ENCODE measurements at places on chromosomes 3 and 15. TPM values are rescaled to one million over a fixed set of nuclear protein-coding genes. Genes with fewer than 3 reads are reported as not detected.

GRCh38 chr15:83654379-83655236, 685 bp downstream of the ADAMTSL3 start:
- DNase-seq, result no peak

DNA sequence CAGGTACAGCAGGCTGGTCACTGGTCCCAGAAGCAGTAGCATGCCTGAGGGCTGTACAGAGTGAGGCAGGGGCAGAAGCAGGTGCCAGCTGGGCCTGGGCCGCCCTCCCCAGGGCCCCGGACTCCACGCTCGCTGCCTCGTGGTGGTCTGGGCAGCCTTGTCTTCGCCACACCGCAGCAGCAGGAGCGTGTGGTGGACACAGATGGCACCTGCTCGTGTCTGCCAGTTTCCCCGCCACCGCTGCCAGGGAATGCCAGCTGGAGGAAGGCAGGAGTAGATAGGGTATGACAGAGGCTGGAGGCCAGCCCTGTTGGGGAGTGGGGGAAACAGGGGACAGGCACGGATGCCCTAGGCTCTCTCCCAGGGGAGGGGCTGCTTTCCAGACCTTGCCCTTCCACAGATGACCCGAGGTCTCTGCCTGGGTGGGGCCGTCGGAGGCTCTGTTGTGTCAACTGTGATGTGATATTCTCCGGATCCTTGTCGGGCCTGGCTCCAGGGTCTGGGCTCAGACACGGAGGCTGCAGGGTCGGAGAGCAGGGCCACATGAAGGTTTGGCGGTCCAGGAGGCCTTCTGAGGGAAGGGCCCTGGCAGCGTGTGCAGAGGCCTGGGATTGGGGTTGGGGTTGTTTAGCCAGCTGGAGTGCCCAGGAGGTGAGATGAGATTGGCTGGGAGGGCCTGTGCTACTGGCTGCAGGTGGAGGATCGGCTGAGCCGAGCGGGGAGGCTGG, 33.6 kb downstream of the GOLGA6L10 start:
- DNase-seq, result no peak

GRCh38 chr3:195056506-195056905, 214.5 kb downstream of the XXYLT1 start:
- no peak for DNase-seq

- DNase-seq, result no peak
Observed at GRCh38 chr3:125013095-125013494, 42.7 kb downstream of the HEG1 start.

- DNase-seq, result no peak
Observed at GRCh38 chr15:42804739-42805138, 67.8 kb upstream of the CDAN1 start.

- DNase-seq, result no peak
Observed at GRCh38 chr3:129428007-129428375, 445 bp downstream of the EFCAB12 start.

Gene NR2E3
- polyA plus RNA-seq, result 0.34 TPM

GRCh38 chr3:99869621-99870020, 52.0 kb downstream of the CMSS1 start:
- DNase-seq, result no peak

DNA sequence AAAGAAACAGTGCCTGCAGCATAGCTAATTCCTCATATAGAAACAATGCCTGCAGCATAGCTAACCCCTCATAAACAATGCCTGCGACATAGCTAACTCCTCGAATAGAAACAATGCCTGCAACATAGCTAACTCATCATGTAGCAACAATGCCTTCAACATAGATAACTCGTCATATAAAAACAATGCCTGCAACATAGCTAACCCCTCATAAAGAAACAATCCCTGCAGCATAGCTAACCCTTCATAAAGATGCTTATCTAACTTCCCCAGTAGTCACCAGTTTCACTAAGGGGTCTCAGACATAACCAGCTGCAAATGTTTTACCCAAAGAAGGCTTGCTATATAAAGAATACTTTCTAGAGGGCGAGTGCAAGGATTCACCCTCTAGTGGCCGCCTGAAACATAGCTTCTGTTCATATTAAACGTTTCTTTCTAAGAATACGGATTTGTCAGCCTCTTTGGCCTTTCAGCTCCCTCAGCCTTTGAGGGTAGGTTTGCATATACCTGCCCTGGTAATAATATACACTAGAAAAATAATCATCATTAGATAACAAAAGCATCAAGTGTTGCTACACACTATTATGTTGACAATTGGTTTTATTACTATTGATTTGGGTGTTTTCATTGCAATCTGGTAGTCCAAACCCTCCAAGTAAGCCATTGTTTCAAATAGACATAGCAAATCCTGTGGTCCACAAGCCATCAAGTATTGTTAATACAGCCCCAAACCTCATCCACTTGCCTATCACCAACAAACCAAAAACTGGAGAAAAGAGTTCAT, 44.4 kb upstream of the FAN1 start:
- DNase-seq, result peak; percentile 7

Gene CCR9
- polyA plus RNA-seq, result 0.09 TPM

- no peak for DNase-seq
Observed at GRCh38 chr3:35537265-35537664, 102.1 kb upstream of the ARPP21 start.

GRCh38 chr3:20924646-20925385, 738.8 kb upstream of the SGO1 start:
- DNase-seq, result no peak

- DNase-seq, result no peak
Observed at GRCh38 chr3:1019157-1019556, 73.7 kb upstream of the CNTN6 start.

DNA sequence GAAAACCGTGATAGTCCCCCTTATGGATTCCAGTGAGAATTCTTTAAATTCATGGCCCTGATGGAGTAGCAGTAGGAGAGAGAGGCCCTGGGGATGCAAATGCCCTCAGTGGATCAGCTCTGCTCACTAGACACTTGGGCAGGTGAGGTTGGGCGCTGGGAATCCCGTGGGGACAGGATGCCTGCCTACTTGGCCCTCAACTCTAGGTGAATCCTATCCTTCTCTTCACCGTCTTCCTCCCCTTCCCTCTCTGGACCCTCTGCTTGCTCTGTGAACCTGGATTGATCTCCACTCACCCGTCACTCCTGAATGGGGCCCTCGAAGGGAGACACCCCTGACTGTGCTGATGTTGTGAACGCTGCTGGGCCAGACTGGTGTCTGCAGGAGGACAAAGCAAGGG, 77.4 kb downstream of the SEC22A start:
- no peak for DNase-seq

- DNase-seq, result no peak
Observed at GRCh38 chr15:62482785-62483429, 317.8 kb upstream of the C2CD4B start.

DNA sequence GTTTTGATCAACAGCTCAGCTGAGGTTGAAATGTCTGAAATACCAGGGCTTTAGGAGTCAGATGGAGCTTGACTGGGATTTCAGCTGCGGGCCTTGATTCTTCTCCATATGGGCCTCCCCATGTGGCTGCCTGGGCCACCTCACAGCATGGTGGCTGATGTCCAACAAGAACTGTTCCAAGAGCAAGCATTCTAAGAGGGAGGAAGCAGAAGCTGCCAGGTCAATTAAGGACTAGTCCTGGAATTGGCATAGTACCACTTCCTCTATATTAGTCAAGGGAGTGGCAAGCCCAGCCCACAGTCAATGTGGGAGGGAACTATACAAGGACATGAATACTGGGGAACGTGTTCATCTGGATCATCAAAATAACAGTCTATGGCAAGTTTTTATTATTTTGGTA, 181.7 kb upstream of the ANKRD28 start:
- no peak for DNase-seq

DNA sequence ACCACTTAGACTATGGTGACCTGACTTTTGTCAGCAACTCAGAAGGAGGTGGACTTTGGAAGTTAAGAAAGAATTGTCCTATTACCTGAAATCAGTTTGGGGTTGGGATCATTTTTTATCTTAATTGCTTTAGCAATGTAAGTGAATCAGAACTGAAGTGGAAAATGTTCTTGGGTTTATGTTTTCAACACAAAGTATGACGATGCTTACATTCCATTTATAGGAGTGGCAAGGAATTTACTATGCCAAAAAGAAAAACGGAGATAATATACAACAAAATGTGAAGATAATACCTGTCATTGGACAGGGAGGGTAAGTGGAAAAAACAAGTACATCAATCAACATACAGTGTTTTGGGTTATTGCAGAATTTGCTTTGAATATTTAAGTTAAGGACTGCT, 116.1 kb downstream of the PDE8A start:
- DNase-seq, result no peak

Gene MESP2
- polyA plus RNA-seq, result 0.44 TPM

- no peak for DNase-seq
Observed at GRCh38 chr15:99148851-99149276, 44.0 kb downstream of the SYNM start.

Gene HCLS1
- polyA plus RNA-seq, result 4.9 TPM

- no peak for DNase-seq
Observed at GRCh38 chr3:72496051-72496670, 352.1 kb downstream of the SHQ1 start.

DNA sequence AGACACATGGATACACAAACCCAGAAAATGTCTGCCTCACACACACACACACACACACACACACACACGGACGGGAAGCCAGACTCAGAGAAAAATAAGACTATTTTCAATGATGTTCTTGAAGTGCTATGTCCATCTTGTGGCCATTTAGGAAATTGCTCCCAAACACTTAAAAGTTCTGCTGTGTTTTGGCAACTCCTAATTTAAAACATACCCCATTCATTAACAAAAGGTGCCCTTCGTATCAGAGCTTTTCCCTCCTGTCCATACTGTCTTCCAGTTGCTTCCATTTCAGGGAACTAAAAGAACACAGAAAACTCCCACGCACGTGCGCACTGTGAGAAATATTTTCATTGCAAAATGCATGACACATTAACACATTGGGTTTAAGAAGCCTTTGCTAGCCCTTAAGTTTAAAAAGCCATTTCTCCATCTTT, 44.6 kb downstream of the SLC12A1 start:
- DNase-seq, result peak; percentile 53

Gene AGTR1
- 27.4 TPM for polyA plus RNA-seq

DNA sequence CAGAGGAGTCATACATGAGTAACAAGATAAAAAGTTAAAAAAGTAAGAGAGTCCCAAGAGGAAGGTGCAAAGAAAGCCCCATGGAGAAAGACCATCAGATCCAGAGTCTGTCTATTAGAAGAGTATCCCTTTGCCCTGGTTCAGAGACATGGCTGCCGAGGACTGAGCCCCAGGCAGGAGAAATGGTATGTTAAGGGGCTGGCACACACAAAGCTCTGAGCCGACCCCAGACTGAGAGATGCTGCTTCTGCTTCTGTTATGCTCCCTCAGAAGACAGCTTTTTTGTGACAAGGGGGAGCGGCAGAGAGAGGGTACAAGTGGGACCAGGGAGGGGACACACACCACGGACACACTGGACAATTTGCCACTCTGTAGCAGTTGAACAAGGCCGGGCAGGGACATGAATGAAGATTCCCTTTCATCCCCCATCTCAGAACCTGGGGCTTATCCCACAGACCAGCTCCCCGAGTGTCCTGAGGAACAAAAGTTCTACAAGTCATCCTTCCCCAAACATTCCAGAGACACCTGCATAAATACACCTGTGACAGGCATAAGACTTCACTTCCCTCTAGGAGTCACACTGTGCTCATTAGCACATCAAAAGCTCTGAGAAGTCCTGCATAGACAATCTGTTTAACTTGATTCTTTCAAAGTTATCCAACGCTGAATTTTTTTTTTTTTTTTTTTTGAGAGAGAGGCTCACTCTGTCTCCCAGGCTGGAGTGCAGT, 161.6 kb upstream of the WNT5A start:
- DNase-seq, result no peak

Data from renal cortex interstitium (tissue), 15 donors.